ENCODE measurements at places on chromosomes 3 and 15.

DNA sequence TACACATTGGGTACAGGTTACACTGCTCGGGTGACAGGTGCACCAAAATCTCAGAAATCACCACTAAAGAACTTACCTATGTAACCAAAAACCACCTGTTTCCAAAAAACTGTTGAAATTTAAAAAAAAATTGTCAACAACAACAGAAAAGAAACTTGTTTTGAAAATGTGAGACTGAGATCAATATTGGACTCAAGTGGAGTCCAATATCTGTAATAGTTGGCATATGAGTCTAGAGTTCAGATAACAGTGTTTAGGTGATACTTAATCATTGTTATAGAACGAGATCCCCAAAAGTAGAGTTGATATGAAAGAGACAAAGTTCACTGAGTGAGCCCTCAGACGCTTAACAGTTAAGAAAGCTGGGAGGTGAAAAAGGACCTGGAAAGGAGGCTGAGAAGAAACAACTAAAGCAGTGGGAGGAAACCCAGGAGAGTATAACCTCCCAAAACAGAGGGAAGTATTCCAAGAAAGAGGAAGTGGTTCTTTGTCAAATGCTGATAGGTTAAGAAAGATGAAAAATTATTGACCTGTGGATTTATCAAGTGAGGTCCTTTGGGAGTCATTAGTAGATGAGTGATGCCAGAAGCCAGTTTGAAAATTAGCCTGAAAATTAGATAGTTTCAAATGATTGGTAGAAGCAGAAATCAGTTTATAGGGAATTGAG lies 388.6 kb upstream of the DPH6 start:
- DNase-seq = no peak

GRCh38 chr3:111739311-111739911 lies 119.7 kb upstream of the PHLDB2 start:
- no peak for DNase-seq

- DNase-seq = peak; percentile 77
Observed at GRCh38 chr3:14532691-14533456, 7.3 kb downstream of the GRIP2 start.

DNA sequence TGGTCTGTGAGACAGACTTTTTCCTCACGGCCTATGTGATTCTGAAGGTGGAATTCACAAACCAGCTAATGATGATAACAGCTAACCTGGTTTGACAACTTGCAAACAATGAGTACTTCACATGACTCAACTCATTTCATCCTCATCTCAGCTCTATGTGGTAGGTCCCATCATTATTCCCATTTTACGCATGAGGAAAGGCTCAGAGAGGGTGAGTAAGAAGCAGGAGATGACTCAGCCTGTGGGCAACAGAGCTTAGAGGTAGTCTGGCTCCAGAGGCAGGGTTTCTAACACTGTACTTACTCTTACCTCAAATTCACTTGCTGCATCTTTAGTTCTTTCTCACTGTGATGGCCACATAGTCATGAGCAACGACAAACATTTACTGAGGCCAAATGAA lies 25.8 kb upstream of the PSMD6 start:
- DNase-seq = no peak

GRCh38 chr15:92415639-92416297 lies 22.1 kb downstream of the ST8SIA2 start:
- DNase-seq = no peak

- no peak for DNase-seq
Observed at GRCh38 chr3:165339753-165340152, 143.6 kb upstream of the SLITRK3 start.

DNA sequence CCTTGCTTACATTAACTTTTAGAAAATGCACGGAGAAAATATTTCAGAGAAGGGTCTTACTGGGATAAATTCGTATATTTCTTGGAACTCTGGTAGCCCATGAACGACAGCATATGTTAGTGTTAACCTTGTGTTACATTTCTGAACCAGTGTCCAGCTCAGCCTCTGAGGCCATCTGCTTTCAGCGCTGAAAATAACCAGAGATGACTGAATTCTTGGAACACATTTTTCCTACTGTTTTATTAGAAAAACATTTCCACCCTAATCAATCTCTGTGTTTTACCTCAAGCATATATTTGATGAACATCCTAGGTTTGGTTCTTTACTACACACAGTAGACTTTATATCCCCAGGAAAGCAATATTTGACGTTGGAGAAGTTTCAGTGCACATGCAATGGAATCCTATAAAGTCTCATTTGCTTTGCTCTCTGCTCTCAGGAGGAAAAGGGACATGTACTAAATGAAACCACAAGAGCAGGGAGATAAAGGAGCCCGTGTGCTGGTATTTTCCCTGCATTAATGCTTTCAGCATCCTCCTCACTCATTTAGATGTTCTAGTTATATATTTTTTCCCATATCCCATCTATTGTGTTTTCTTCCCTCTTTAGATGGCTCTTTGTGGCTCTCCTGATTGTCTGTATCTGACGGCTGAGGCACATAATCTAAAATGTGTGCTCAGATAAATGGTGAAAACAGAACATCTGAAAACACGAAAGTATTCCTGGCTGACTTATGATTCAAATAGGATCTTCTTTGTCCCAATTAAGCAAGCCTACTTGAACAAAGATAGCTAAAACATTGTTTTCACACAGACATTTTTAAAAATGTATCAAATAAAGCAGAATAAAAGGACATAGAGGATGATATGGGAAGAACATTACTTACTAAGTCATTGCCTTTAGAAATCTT lies 151.7 kb upstream of the KCNMB2 start:
- no peak for DNase-seq

DNA sequence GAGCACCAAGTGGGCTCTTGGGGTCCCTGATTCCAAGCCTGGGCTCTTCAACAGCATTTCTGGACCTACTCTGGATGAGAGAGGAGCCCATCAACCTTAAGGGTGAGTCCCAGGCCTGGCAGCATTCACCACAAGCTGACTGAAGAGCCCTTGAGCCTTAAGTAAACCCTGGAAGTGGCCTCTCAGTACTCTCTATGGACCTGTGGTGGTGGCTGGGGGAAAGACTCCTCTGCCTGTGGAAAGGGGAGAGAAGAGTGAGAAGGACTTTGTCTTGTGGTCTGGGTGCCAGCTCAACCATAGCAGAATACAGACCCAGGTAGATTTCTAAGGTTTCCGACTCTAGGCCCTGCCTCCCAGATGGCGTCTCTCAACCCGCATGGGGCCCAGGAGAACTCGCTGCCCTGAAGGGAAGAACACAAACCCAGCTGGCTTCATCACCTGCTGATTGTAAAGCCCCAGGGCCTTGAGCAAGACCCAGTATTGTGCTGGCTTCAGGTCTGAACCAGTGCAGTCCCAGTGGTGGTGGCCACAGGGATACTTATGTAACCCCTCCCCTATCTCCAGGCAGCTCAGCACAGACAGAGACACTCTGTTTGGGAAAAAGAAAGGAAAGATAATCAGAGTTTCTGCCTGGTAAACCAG lies 71.4 kb downstream of the TFDP2 start:
- DNase-seq = no peak

GRCh38 chr3:192957441-192958021 lies 39.9 kb upstream of the MB21D2 start:
- DNase-seq = no peak

DNA sequence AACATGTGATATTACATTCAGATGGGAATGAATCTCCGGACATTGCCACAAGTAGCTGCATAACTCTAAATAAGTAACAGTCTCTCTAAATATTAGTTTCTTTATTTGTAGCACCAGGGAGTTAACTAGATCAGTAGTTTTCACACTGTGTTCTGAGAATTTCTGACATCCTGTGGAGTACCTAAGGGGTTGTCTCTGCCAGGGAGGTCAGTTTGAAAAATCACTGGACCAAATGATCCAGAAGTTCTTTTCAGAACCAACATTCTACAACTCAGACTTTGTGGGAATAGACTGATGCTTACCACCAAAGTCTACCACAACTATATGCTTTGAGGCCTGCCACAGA lies 9.0 kb upstream of the ILDR1 start:
- DNase-seq = no peak

DNA sequence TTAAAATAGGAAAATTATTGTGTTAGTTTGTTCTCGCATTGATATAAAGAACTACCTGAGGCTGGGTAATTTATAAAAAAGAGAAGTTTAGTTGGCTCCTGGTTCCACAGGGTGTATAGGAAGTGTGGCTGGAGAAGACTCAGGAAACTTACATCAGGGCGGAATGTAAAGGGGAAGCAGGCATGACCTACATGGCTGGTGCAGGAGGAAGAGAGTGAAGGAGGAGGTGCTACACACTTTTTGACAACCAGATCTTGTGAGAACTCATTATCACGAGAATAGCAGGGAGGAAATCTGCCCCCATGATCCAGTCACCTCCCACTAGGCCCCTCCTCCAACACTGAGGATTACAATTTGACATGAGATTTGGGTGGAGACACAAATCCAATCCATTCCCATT lies 490.7 kb downstream of the RBMS3 start:
- DNase-seq = no peak

GRCh38 chr3:20310629-20311028 lies 124.6 kb upstream of the SGO1 start:
- no peak for DNase-seq

- DNase-seq = peak; percentile 77
Observed at GRCh38 chr3:48151058-48151806, 37.0 kb downstream of the CDC25A start.

All from H1 (cell line).